ENCODE measurements at places on chromosomes 6 and 20.

DNA sequence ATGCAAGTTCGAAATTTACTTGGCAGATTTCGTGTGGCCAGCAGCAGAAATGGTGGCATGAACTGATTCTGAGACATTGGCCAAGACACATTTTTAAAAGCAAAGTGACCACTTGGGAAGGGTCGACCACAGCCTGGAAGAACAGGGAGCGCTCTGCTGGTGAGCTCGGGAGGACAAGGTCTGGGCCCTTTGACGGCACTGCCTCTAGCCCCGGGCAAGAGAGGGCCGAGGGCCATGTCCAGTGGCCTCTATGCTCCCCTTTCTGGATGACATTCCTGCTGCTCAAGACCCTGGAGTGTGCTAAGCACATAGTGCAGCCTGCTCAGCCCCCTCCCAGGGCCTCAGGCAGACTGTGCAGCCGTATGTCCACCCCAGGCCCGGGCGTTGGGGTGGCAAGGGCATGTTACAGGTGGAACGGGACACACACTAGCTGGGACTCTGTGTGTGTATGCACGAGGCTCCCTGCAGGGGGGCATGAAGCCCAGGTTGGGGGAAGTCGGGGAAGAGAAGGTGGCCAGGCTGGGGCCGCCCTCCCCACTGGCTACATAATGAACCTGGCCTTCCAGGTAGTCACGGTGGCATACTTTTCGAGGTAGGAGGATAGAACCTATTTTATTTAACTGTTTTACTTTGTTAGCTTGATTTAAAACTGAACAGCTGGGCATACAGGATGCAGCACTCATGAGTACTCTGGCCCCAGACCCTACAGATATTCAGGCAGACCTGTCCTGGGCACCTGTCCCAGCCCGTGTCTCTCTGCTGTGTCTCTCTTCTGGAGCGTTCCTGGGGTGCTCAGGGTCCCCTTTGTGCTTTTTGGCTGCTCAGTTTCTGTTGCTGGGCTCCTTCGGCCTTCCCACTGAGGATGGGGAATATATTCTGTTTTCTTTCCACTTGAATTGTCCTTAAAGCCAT lies 6.4 kb downstream of the SYNJ2 start:
- DNase-seq, result no peak

- DNase-seq, result no peak
These were observed 313.4 kb upstream of the MOCS1 start for GRCh38 chr6:40247516-40248115.

DNA sequence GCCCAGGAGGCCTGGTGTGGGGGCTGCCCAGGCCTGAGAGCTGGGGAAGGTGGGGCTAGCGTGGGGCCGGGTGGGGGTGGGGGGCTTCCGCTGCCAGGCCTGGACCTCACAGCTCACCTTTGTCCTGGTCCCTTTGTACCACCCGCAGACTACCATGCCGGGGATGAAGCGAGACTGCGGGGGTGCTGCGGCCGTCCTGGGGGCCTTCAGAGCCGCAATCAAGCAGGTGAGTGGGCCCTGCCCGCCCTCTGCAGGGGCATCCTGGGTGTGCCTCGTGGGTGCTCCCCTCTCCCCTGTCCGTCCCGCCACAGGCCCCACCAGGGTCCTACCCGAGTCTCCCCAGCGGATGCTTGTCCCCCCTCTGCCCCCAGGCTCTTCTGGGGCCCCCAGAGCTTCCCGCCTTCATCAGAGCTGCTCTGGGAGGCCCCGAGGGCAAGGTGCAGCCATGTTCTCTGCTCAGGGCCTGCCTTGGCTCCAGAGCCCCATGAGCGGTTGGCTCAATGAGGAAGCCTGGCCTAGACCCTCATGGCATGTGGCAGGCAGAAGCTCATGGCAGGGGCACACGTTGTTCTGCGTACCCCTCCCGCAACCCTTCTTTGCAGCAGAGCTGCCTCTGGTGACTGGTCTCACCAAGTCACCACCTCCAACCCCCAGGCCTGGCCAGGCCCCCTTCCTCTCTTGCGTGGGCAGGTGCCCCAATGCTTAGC lies 14.5 kb downstream of the NPEPL1 start:
- no peak for DNase-seq

- no peak for DNase-seq
These were observed 50.8 kb upstream of the MYLIP start for GRCh38 chr6:16078064-16078463.

GRCh38 chr6:158687506-158687905 lies 37.7 kb downstream of the SYTL3 start:
- no peak for DNase-seq

DNA sequence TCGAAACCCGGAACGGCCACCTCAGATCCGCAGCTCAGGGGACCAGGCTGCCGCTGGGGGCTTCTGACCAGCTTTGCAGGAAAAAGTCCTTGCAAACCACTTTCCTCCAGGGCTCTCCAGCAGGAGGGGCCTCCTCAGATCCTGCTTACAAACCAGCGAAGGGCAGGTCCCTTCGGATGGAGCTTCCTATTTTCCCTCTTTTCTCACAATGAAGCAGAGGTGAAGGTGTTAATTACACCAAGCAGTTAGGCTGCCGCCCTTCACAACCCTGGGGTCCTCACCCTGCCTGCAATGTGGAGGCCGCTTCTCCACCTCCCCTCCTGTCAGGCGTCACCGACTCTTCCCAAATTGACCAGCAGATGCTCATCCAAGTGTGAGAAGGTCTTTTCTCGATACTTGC lies 5.7 kb downstream of the ARHGAP40 start:
- DNase-seq, result no peak

DNA sequence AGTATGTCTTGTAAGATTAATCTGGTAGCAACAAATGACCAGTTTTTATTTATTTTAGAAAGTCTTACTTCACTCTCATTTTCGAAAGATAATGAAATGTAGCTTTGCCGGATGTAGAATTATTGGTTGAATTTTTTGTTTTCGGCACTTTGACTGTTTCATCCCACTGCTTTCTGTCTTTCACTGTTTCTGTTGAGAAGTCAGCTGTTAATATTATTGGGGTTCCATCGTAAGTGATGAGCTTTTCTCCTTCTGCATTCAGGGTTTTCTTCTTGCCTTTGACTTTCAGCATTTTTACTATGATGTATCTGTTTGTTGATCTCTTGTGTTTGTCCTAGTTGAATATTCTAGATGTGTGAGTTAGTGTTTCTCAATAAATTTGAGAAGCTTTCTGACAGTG lies 383.4 kb downstream of the PAX1 start:
- DNase-seq, result no peak

- DNase-seq, result no peak
These were observed 861 bp upstream of the NHSL1 start for GRCh38 chr6:138500045-138500665.

- DNase-seq, result no peak
These were observed 27.9 kb downstream of the ZNF334 start for GRCh38 chr20:46485431-46485830.

DNA sequence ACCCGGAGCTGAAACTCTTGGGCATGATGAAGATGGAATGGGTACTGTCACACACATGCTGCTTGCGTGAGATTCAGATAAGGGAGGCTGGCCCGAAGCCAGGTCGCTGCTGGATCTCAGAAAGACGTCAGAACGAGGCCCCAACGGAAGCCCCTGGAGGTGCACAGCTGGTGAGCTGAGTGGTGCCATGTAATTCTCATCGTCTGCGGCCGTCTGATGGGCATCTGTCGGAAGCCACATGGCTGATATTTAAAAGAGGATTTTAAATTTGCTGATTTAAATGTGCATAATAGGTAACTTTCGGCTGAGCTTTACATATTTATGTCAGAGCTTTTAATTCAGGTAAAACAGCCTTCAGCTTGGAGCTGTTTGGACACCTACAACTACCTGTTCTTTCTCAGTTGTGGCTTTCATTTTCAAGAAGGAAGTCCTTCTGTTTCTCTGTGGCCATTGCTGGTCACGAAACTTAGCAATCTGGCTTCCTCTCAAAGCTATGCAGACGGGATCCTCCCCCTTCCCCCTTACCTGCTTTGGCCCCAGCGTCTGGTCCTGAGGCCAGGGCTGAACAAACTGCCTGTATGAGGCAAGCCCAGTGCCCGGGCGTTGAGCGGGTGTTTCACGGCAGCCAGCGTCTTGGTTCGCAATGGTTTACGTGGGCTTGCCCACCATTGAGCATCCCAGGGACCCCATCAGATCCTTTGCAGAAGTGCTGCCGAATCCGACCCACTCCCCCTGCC lies 9.2 kb downstream of the SLCO4A1 start:
- peak; percentile 57 for DNase-seq

DNA sequence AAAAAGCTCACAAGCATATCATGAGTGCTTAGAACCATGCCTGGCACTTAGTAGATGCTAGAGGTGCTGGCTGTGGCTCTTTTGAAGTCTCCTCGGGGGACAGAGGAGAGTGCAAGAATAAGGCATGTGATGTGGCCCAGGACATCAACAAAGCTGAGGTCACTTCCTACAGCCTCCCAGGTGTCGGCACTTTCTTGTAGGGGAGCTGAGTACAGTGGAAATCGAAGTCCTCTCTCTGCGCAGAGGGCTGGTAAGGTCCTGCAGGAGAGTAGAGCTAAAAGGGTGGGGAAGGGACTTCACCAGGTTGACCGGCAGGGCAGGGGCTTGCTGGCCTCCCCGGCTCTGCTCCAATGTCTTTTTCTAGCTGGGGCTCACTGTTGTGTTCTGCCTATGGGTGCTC lies 11.2 kb downstream of the SLC13A3 start:
- no peak for DNase-seq

DNA sequence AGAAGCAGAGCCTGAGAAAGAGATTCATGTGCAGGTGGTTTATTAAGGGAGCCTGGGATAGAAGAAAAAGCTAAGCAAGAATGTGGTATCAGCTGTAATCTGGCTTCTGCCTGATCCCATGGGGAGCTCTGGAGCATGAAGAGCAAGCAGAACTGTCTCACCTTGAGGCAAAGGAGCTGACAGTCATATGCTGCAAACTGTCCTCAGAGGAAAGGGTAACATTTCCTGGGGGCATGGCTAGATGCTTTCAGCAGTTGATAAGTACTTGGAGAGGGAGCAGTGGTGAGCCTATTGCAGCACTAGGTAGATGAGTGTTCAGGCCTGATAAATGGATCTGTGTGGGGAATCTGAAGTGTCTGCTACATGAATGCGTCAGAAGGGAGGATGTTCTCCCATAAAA lies 621.5 kb upstream of the BTBD3 start:
- DNase-seq, result no peak

GRCh38 chr6:57302477-57302876 lies 15.0 kb upstream of the PRIM2 start:
- no peak for DNase-seq

DNA sequence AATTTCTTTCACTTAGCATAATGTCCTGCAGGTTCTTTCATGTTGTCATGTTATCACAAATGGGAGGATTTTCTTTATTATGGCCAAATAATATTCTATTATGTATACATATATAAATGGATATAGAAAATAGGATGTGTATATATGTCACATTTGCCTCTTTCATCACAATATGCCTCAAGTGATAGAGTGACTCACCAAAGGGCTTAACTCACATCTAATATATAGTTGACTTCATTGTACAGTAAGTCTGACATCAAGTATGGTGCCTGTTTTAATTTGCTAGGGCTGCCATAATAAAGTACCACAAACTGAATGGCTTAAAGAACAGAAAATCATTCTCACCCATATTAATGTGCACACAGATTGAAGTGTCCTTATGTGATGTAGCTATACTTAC lies 436.1 kb upstream of the FLRT3 start:
- DNase-seq, result no peak

DNA sequence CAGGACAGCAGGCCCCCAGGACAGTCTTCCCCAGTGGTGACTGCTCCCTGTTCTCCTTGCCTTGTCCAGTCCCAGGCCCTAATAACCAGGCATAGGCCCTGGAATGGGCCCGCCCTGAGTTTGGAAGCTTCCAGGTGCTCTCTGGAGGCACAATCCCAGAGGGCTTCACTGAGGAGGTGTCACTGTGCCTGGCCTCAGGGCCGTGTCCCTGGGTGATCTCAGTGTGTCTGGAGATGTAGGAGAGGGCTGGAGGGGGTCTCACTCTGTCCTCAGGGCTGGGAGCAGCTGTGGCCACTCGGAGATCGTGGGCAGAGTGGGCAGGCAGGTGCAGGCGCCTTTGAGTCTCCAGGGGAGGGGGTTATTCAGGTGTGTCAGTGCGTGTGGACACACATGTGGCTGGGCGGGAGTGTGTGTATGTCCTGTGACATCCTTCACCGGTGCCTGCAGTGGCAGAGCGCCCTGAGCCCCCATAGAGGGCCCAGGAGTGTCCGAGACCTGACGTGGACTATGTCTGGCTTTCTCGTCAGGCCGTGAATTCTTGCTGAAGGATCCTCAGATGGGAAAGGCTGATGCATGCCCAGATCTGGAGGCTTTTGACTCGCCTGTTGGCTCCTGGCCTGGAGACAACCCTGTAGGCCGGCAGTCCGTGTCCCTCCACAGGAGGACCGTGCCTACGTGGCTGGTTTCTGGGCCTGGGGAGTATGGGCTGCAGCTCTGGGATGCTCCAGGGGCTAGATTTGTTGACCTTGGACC lies 5.5 kb upstream of the NPBWR2 start:
- no peak for DNase-seq

GRCh38 chr6:133973109-133973971 lies 20.3 kb downstream of the TBPL1 start:
- no peak for DNase-seq

DNA sequence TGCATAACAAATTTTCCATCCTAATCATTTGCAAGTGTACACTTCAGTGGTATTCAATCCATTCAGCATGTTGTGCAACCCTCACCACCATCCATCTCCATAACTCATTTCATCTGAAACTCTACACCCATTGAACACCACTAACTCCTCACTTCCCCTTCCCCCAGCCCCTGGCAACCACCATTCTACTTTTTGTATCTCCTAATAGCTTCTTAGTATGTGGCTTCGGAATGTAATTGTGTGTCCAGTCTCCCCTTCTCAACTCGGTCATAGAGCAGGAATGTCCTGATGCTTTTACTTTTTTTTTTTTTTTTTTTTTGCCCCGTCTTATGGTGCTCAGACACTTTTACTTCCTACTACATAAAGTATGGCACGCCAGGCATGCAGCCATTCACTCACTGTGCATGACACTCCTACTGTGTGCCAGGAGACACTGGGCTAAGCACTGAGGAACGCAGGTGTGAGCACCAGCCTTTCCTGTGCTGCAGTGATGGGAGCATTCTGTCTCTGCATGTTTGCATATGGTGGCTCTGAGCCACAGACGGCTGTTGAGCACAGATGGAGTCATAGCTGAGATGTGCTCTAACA lies 15.3 kb downstream of the HCK start:
- no peak for DNase-seq

- no peak for DNase-seq
These were observed 82.8 kb downstream of the PTPN1 start for GRCh38 chr20:50593005-50593335.

GRCh38 chr6:40714143-40714542 lies 127.0 kb upstream of the LRFN2 start:
- no peak for DNase-seq

GRCh38 chr6:109793792-109794191 lies 102.7 kb downstream of the FIG4 start:
- DNase-seq, result no peak
